Mucosa of gallbladder (tissue), 1 donor: ENCODE measurements at places on chromosomes 2 and 18. TPM values are rescaled to one million over a fixed set of nuclear protein-coding genes. Genes with fewer than 3 reads are reported as not detected.

GRCh38 chr2:162874412-162874811 lies 35.8 kb upstream of the KCNH7 start:
- no peak for DNase-seq

DNA sequence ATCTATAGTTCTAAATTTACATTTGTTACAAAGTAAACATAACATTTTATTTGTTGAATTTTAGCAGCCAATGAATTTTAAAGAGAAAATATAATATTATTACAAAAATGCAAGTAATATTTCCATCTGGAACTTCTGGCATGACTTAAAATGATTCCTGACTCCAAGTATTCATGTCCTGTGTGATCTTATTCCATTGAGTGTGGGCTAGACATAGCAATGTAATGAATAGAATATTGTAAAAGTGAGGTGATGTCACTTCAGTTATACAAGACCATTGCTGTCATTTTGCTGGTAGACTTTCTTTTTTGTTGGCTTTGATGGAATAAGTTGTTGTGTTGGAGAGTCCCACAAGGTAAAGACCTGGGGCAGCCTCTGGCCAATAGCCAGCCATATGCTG lies 912.2 kb upstream of the PIK3C3 start:
- no peak for DNase-seq

DNA sequence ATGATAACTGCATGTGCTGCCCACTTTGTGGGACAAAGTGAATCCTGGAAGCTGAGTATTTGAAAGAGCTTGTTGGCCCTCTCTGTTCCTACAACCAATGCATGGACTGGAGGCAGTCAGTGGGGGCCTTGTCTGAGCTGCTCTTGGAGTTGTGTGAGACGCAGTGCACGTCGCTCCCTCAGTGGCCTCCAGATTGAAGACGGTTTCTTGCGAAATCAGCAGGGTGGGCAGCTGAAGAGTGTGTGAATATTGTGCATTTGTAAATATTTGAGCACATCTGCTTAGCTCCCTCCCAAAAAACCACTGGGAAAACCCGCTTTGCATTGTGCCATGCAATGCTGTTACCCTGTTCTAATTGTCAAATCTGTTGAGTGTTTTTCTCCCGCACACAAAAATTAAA lies 782.8 kb downstream of the PLCL1 start:
- DNase-seq = no peak

The UBR3 gene
- 39.0 TPM for total RNA-seq

The PKDCC gene
- total RNA-seq = 128 TPM

DNA sequence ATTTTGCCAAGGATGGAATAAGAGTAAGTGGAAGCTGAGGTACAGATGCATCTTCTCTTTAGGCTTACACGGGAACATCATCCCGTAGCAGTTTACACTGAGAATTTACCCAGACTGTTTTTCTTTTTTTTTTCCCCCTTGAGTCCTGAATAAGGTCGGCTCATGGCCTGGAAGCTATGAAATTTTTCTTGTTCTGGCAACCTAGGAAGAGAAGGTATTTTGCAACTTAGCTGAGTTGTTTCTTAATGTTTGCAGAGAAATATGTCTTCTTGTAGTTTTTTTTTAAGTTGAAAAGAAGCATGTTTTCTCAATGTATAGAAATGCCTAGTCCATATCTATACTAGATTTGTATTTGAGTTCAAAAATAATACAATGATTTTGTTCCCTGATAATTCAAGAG lies 712.5 kb downstream of the TDRD15 start:
- DNase-seq = no peak

GRCh38 chr2:100628506-100628905 lies 65.7 kb downstream of the PDCL3 start:
- DNase-seq = no peak

The SLC40A1 gene
- 271 TPM for total RNA-seq

GRCh38 chr2:44455877-44456276 lies 94.1 kb downstream of the CAMKMT start:
- no peak for DNase-seq
